ENCODE measurements at places on chromosomes 5 and 9.

GRCh38 chr5:94508461-94509148 lies 109.8 kb downstream of the KIAA0825 start:
- no peak for DNase-seq

DNA sequence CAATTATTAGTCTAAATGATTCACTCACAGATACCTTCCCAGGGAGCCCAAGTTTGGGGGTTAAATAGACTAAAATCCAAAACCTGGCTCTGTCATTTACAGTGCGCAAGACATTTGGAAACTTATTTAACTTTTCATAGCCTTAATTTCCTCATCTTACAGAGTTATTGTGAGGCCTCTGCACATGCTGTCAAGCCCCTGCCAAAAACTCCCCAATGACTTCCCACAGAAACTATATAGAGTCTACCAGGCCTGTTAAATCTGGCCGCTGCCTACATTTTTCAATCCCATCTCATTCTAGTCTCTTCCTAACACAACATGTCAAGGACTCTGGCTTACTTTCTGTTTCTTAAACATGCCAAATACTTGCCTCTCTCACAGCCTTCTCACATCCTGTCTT lies 412.5 kb downstream of the ELAVL2 start:
- DNase-seq: no peak

- DNase-seq: no peak
These were observed at the start of gene AFAP1L1 for GRCh38 chr5:149271716-149272563. Gene AFAP1L1 (plus strand): TSS chr5:149271859. CDS start chr5:149271969, 110 bp downstream.

DNA sequence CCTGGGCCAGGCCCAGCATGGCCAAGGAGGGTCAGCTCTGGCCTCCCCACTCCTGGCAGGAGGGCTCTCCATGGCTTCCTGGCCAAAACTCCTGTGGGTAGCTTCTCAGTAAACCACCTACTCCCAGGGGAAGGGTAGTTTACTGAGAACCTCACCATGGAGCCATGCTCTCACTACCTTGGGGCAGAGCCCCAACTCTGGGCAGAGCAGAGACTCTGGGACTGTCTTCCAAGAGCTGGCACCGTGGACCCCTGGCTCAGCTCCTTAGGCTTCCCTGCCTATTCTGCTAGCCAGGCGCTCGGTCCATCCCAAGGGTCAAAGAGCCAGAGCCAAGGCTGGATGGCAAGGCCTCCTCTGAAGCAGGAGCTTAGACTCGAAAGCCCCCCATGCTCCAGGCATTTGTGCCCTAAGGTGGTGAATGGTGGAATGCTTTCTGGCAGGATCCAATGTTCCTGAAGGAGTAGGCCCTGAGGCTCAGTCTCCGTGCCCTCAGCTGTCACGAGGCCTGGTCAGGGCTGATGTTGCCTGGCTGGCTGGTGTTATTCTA lies 19.6 kb downstream of the TCF7 start:
- DNase-seq: no peak

GRCh38 chr5:60634051-60634450 lies 65.9 kb downstream of the DEPDC1B start:
- DNase-seq: no peak

- no peak for DNase-seq
These were observed 303.9 kb downstream of the DOCK8 start for GRCh38 chr9:518540-518939.

GRCh38 chr9:18622186-18622836 lies 148.4 kb downstream of the ADAMTSL1 start:
- no peak for DNase-seq

DNA sequence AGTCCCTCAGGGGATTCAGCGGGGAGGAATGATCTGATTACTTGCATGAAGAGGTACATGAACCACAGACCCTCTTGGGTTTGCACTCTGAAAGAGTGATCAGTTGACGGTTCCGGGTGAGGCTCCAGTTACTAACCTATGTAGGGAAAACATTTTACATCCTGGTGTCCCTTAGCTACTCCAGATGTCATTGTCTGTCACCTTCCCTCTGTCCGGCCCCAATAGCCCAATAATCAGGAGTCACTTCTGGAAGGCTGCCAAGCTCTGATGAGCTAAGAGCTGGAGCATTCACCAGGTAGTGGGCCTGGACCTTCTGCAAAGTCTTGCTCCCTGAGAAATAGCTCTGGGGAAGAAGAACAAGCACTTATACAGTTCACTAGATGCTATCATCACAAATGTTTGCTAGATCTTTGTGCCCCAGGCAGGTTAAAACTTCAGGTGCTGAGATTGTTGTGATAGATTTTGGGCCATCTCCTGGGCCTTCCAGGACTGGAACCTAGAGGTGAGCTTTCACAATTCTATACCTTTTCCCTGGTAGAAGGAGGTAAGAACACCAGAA lies 64.5 kb downstream of the ENTREP1 start:
- DNase-seq: no peak

- no peak for DNase-seq
These were observed 743.9 kb upstream of the SEMA6A start for GRCh38 chr5:117318528-117318927.

- DNase-seq: no peak
These were observed 31.8 kb downstream of the DMRT3 start for GRCh38 chr9:1008216-1008615.

GRCh38 chr5:33713136-33713765 lies 178.5 kb downstream of the ADAMTS12 start:
- DNase-seq: no peak

GRCh38 chr5:180975338-180975737 lies 13.3 kb upstream of the BTNL3 start:
- DNase-seq: no peak
